ENCODE measurements at places on chromosomes 16 and 17.
A peak's percentile ranks its signal among the peaks of the same experiment; 100 is the strongest.

GRCh38 chr16:2799859-2800226, 1.6 kb downstream of the PRSS41 start:
- no peak for DNase-seq

DNA sequence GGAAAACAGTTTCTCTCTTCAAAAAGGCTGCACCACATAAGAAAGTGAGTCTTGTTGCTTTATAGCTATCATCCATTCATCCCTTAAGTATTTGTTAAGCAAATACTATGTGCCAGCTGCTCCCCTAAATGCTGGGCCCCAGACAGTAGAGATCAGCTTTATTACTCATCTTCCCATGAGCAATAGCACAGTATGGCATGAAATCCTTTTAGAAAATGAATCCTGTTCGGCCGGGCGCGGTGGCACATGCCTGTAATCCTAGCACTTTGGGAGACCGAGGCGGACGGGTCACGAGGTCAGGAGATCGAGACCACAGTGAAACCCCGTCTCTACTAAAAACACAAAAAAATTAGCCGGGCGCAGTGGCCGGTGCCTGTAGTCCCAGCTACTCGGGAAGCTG, 99.5 kb downstream of the MYO1D start:
- DNase-seq, result peak; percentile 34

GRCh38 chr17:80166446-80166845, 3.4 kb upstream of the CARD14 start:
- DNase-seq, result no peak

DNA sequence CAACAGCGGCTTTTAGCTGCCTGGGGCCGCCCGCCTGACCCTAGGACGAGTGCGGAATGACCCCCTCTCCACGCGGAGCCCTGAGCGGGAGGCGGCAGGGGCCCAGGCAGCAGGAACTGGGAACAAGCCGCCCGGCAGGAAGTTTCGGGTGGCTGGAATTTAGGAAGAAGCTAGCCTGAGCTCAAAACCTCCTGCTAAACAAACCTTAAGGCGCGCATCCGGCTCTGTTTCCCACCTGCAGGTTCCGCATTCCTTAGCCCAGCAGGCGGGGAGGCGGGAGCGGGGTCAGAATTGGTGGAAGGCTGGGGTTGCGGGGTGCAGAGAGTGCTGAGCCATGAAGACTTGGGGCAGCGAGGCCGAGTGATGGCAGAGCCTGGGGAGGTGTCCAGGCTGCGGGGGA, 813.9 kb downstream of the KCNJ18 start:
- DNase-seq, result no peak

DNA sequence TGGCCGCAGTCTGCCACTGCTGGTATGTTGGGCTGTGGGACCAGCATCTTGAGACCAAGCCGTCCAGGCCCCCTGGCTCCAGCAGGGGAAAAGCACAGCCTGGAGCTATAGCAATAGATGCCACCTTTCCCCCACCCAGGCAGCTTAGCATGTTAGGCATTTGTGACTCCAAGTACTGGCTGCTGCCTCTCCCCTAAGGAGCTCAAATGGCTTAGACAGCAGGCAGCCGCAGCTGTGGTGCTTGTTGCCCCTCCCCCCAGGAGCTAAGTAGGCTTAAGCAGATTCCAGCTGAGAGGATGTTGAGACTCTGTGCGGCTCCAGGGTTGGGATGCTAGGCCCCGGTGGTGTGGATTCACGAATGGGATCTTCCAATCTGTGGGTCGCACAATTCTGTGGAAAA, 88.8 kb upstream of the ANKFN1 start:
- DNase-seq, result no peak

DNA sequence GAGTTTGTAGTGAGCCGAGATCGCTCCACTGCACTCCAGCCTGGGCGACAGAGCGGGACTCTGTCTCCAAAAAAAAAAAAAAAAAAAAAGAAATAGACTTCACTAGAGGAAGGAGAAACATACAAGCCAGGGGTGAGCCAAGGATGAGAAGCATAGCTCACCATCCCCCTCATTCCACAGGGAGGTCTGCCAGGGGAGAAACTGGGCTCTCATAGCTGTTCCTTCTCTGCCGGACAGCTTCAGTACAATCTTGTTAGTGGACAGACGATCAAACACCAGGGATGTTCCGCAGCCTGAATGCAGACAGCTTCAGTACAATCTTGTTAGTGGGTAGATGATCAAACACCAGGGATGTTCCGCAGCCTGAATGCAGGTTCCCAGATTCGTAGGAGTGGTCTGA, 509.6 kb downstream of the CDH13 start:
- no peak for DNase-seq

- no peak for DNase-seq
Observed at GRCh38 chr16:47063011-47063724, 80.6 kb downstream of the NETO2 start.

GRCh38 chr17:80730739-80731138, 186.1 kb downstream of the RPTOR start:
- DNase-seq, result no peak

DNA sequence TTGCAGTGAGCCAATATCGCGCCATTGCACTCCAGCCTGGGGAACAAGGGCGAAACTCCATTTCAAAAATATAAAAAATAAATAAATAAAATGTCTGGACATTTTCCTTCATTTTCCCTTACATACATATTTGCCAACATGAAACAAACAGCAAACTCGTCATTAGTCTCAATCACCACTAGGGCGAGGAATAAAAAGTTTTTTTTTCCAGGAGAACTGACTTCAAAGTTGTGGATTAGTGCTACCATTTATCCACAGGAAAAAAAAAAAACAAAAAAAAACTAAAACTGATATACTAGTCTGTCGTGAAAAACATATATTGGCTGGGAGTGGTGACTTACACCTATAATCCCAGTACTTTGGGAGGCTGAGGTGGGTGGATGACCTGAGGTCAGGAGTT, 77.0 kb upstream of the MTMR4 start:
- no peak for DNase-seq

GRCh38 chr17:3385869-3386816, at the start of gene OR3A2:
TSS of gene OR3A2 (minus strand) at chr17:3386308.
- peak; percentile 11 for DNase-seq

- no peak for DNase-seq
Observed at GRCh38 chr16:69424935-69425784, 741 bp downstream of the CYB5B start.

GRCh38 chr16:27759301-27759871, 209.4 kb downstream of the KATNIP start:
- DNase-seq, result peak; percentile 61

DNA sequence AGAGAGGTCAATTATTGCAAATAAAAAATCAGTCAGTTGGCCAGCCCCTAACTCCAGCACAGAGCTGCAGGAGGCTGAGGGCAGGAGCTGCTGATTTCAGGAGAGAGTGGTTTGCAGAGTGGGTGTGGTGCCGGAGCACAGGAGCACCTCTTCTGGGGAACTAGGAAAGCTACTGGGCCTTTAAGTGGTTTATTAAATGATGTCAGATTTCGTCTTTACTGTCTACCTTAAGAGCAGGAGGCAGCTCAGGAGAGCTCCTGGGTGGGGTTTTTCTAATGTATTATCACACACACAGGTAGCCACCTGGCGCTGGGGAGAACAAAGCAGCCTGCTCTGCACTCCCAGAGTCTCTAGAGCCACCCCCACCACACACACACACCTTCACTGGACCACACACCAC, 11.5 kb upstream of the HAS3 start:
- DNase-seq, result no peak

- no peak for DNase-seq
Observed at GRCh38 chr17:3036800-3037199, 26.6 kb downstream of the OR1D5 start.

GRCh38 chr16:47377154-47377553, 83.7 kb downstream of the ITFG1 start:
- DNase-seq, result no peak

- DNase-seq, result no peak
Observed at GRCh38 chr16:58047557-58048348, 22.2 kb downstream of the MMP15 start.

DNA sequence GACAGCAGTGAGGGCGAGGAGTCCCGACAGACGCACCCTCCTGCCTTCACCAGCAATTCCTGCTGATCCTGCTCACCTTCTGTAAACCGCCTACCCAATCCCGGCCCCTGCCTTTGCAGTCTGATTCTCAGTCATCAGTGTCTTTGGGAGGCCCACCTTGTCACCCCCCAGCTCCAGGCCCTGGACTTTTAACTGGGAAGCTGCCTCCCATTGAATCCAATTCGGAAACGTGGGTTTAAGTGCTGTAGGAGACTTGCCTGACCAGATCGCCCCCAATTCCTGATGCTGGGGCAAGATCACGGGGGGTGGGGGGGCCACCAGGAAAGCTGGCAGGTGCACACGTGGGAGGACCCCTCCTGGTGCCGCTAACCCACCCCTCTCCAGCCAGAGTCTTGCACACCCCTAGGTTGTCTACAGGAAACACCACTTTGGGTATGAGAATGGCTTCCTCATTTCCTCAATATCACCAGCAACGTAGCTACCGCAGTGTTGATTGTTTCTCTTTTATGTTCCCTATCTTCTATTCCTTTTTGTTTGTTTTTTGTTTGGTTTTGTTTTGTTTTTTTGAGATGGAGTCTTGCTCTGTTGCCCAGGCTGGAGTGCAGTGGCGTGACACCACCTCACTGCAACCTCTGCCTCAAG, 46.6 kb upstream of the CMIP start:
- DNase-seq, result no peak

GRCh38 chr17:81978524-81979298, 1.3 kb downstream of the ASPSCR1 start:
- no peak for DNase-seq

DNA sequence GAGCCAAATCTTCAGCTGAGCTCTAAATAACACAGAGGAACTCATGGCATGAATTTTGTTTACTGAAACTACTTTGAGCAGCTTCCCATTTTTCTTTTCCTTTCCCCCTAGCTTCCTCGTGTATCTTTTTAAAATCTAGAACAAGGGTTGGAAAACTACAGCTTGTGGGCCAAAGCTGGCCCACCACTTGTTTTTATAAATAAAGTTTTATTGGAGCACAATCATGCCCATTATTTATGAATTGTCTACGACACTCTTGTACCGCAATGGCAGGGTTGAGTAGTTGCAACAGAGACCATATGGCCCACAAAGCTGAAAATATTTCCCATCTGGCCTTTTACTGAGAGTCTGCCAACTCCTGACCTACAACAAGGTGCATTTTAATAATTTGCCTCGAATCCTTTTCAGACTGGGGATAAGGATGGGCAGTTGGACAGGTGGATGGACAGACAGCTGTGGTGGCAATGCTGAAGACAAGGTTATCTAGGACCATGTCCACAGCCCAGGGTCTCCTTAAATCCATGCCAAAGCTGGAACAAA, 87.7 kb downstream of the RMI2 start:
- no peak for DNase-seq

DNA sequence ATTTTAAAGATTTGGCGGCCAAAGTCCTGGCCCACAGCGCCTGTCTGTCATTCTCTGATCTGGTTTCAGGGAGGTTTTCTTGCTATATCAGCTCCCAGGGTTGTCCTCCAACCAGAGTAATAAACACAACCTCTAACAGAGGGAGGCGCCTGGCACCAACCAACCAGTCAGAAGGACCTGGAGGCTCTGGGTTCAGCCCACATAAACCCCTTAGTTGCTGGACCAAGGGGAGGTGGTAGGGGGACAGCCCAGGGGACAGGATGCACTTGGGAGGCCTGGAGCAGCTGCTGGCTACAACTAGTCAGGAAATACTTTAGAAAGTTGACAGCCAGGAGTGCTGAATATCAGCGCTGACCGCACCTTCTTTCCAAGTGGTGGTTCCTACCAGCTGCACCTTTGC, 41.7 kb upstream of the CDRT4 start:
- no peak for DNase-seq

DNA sequence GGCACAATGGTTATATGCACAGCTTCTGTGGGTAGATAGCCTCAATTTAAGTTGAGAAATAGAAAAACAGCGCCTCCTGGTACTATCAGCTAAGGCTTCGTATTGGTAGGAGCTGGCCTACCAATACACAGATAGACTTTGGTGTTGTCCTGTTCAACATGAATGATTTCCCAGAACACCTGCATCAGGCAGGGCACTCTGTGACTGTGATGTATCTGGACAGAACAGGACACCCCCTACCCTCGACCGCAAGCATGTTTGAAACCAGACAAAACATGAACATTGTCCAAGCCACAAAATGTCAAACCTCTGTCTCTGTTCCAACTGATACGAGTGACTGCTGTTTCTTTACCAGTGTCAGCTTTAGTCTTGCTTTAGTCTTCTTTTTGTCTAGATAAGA, 144.9 kb downstream of the HAPSTR1 start:
- DNase-seq, result no peak

- peak; percentile 61 for DNase-seq
Observed at GRCh38 chr17:2213291-2213960, 90.2 kb downstream of the SMG6 start.

- peak; percentile 74 for DNase-seq
Observed at GRCh38 chr16:83932955-83933673, 19.9 kb upstream of the OSGIN1 start.

DNA sequence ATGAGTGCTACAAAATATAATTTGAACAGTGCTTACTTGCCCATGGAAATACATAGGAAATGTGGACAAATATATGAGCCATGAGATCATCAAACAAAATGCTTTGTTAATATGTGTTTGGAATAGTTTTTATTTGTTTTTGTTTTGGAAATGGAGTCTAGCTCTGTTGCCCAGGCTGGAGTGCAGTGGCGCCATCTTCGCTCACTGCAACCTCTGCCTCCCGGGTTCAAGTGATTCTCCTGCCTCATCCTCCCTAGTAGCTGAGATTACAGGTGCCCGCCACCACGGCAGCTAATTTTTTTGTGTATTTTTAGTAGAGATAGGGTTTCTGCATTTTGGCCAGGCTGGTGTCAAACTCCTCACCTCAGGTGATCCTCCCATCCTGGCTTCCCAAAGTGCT, 2.8 kb downstream of the CNEP1R1 start:
- DNase-seq, result no peak

- DNase-seq, result peak; percentile 14
Observed at GRCh38 chr17:9644910-9645751, at the start of gene USP43. TSS of gene USP43 (plus strand) at chr17:9645517. CDS start at chr17:9645633, 116 bp downstream.

DNA sequence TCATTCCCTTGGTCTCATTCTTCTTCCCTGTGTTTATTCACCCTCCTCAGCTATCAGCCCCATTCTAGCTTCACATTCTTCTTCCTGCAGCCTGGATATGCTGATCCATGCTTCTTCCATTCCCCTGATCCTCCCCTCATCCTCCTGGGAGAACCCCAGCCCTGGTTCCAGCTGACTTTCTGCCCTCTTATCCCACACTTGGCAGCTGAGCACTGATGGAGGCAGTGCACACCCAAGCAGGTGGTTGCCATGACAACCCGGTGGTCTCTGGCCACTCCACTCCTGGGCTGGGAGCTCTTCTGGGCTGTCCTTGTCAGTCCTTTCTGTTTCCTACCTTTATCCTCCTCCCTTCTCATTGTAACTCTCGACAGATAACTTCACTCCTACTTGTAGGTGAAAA, 16.7 kb upstream of the TUBG2 start:
- DNase-seq, result no peak

- DNase-seq, result no peak
Observed at GRCh38 chr16:9677301-9677653, 505.0 kb downstream of the GRIN2A start.

All from fibroblast of skin of right quadriceps (primary cell).